ENCODE measurements at places on chromosomes 2 and 18. TPM values are rescaled to one million over a fixed set of nuclear protein-coding genes. Genes with fewer than 3 reads are reported as not detected.

Gene CACNB4
- 2.7 TPM for total RNA-seq

Gene TSPYL6
- not detected for total RNA-seq

Gene VAMP8
- 73.0 TPM for total RNA-seq

Gene C2orf69
- 10.8 TPM for total RNA-seq

Gene OSBPL6
- total RNA-seq: 1.6 TPM

Gene MSH6
- total RNA-seq: 62.8 TPM

Gene ABCG8
- total RNA-seq: not detected

Gene PIK3C3
- total RNA-seq: 56.1 TPM

Gene NEU2
- not detected for total RNA-seq

Gene MAP2
- 1.5 TPM for total RNA-seq

Gene CRYGD
- not detected for total RNA-seq

Gene NPC1
- total RNA-seq: 78.1 TPM

Gene PRKAG3
- total RNA-seq: not detected

Gene CHRND
- not detected for total RNA-seq

Gene TRAPPC12
- total RNA-seq: 101 TPM

Gene LYG2
- not detected for total RNA-seq

Gene CMPK2
- 0.22 TPM for total RNA-seq

Gene NOL4
- 0.65 TPM for total RNA-seq

Gene RAB17
- under 0.01 TPM for total RNA-seq

Gene RAB31
- 34.2 TPM for total RNA-seq

Gene OBSL1
- total RNA-seq: 197 TPM

Gene IL36B
- total RNA-seq: not detected

Gene SLC8A1
- total RNA-seq: 4.3 TPM

Gene GLB1L
- total RNA-seq: 33.0 TPM

Gene CNGA3
- total RNA-seq: not detected

Gene HNMT
- total RNA-seq: 7.6 TPM

Gene GPR155
- 20.5 TPM for total RNA-seq

Gene FER1L5
- total RNA-seq: 0.11 TPM

Gene TUBA4B
- total RNA-seq: not detected

Gene IL18RAP
- total RNA-seq: 0.11 TPM

Gene ST8SIA5
- total RNA-seq: not detected

Gene EML6
- 0.79 TPM for total RNA-seq

Gene PLB1
- total RNA-seq: 0.98 TPM

Gene CYTIP
- total RNA-seq: not detected

Gene BOLA3
- total RNA-seq: 16.9 TPM

Gene C2orf66
- total RNA-seq: 0.11 TPM

Gene NDUFV2
- total RNA-seq: 95.2 TPM

Gene CD226
- total RNA-seq: under 0.01 TPM

Gene ANKRD62
- total RNA-seq: not detected

Gene NCKAP5
- total RNA-seq: 0.79 TPM

Gene DCDC2C
- not detected for total RNA-seq

Gene ABCB11
- not detected for total RNA-seq

Gene GAREM1
- 11.0 TPM for total RNA-seq

Gene SLC11A1
- 0.22 TPM for total RNA-seq

Gene SERPINB12
- not detected for total RNA-seq

Gene DHX57
- total RNA-seq: 19.2 TPM
